ENCODE measurements at places on chromosomes 5 and 9. TPM values are rescaled to one million over a fixed set of nuclear protein-coding genes. Genes with fewer than 3 reads are reported as not detected.

The INSL4 gene
- total RNA-seq = not detected

The MARCHF3 gene
- total RNA-seq = 2.1 TPM

The DMRT3 gene
- total RNA-seq = not detected

The FAT2 gene
- total RNA-seq = 78.3 TPM

The RFX3 gene
- total RNA-seq = 1.1 TPM

The FBN2 gene
- total RNA-seq = 51.2 TPM

The CAMK2A gene
- total RNA-seq = 0.08 TPM

The GABRA1 gene
- not detected for total RNA-seq

The KLF9 gene
- 5.5 TPM for total RNA-seq

The POU4F3 gene
- not detected for total RNA-seq

The LCN1 gene
- total RNA-seq = not detected

The SLC23A1 gene
- total RNA-seq = not detected

The BRINP1 gene
- not detected for total RNA-seq

The SUSD3 gene
- 3.1 TPM for total RNA-seq

The SLC34A3 gene
- total RNA-seq = not detected

The MTREX gene
- total RNA-seq = 84.2 TPM

The CAPSL gene
- not detected for total RNA-seq

The PAEP gene
- total RNA-seq = not detected

The ECSCR gene
- total RNA-seq = not detected

The KCNIP1 gene
- not detected for total RNA-seq

The IL5 gene
- total RNA-seq = not detected

The SPINK6 gene
- 28.1 TPM for total RNA-seq

The SECISBP2 gene
- total RNA-seq = 13.8 TPM

The GABRB2 gene
- total RNA-seq = not detected

The SH2D3C gene
- total RNA-seq = 0.23 TPM

The FLT4 gene
- 0.08 TPM for total RNA-seq

The IFNA13 gene
- total RNA-seq = not detected

The MRPS2 gene
- 56.1 TPM for total RNA-seq

The OSMR gene
- 27.3 TPM for total RNA-seq

The NEURL1B gene
- total RNA-seq = 0.86 TPM

The RANBP6 gene
- total RNA-seq = 12.4 TPM

All from hair follicular keratinocyte (primary cell).